Endothelial cell of umbilical vein (primary cell): ENCODE measurements at places on chromosomes 12 and 14. TPM values are rescaled to one million over a fixed set of nuclear protein-coding genes. Genes with fewer than 3 reads are reported as not detected.

SLC6A13 gene
- not detected in 2 replicates for total RNA-seq

PKP2 gene
- total RNA-seq = 6.5 and 9.1 TPM in 2 replicates

CCDC177 gene
- total RNA-seq = not detected in 2 replicates

MNAT1 gene
- total RNA-seq = 55.7 and 58.0 TPM in 2 replicates

GLIPR1 gene
- 74.1 and 98.8 TPM in 2 replicates for total RNA-seq

EML5 gene
- total RNA-seq = 0.09 TPM in 1 of 2 replicates, not detected in the other

PRH2 gene
- not detected in 2 replicates for total RNA-seq

GSKIP gene
- total RNA-seq = 15.9 and 20.2 TPM in 2 replicates

USP5 gene
- 126 and 135 TPM in 2 replicates for total RNA-seq

PPP4R4 gene
- not detected in 2 replicates for total RNA-seq

APOF gene
- total RNA-seq = not detected in 2 replicates

SPX gene
- not detected in 2 replicates for total RNA-seq

SERPINA10 gene
- not detected in 2 replicates for total RNA-seq

CAMKK2 gene
- total RNA-seq = 41.8 and 45.0 TPM in 2 replicates

KLRF1 gene
- not detected in 2 replicates for total RNA-seq

KERA gene
- total RNA-seq = not detected in 2 replicates

GYS2 gene
- not detected in 2 replicates for total RNA-seq

AJUBA gene
- total RNA-seq = 54.1 and 61.7 TPM in 2 replicates

MANSC1 gene
- 56.5 and 65.0 TPM in 2 replicates for total RNA-seq

XPOT gene
- total RNA-seq = 88.9 and 93.0 TPM in 2 replicates

PELI2 gene
- total RNA-seq = 13.0 TPM in 2 replicates

LTB4R gene
- 6.2 and 10.5 TPM in 2 replicates for total RNA-seq

ZDHHC22 gene
- 0.24 and 0.28 TPM in 2 replicates for total RNA-seq

PGF gene
- total RNA-seq = 206 and 254 TPM in 2 replicates

MLF2 gene
- 136 and 147 TPM in 2 replicates for total RNA-seq

FAR2 gene
- total RNA-seq = 61.7 and 66.3 TPM in 2 replicates

RNF212B gene
- total RNA-seq = not detected in 2 replicates

ANHX gene
- not detected in 2 replicates for total RNA-seq

SPTLC2 gene
- total RNA-seq = 57.2 and 71.3 TPM in 2 replicates

MIPOL1 gene
- 31.3 and 33.5 TPM in 2 replicates for total RNA-seq

MYG1 gene
- total RNA-seq = 61.1 and 65.8 TPM in 2 replicates

NRDE2 gene
- 22.1 and 22.5 TPM in 2 replicates for total RNA-seq

PTPN21 gene
- total RNA-seq = 16.1 and 22.9 TPM in 2 replicates

ACOT6 gene
- not detected in 2 replicates for total RNA-seq
